ENCODE measurements at places on chromosomes 16 and 17.

GRCh38 chr16:59993101-59993500 is 1259.0 kb upstream of the GOT2 start:
- peak; percentile 42 for DNase-seq

DNA sequence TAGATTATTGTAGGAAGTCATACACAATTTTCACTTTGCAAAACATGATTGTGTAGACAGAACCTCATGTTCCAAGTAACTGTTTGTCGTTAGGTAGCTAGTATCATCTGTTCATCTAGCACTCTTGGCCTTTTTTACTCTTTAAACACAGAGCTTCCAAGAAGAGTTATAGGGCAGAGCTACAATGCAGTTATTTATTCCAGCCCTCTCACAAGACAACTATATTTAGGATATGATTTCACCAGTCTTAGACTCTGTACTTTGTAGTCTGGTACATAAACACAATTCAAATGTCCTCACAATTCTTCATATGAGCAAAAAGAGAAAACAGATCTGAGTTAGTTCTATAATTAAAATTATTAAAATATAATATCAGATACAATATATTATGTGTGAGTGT is 37.9 kb downstream of the KCNJ2 start:
- DNase-seq = no peak

GRCh38 chr17:62188713-62189112 is 123.6 kb upstream of the MED13 start:
- peak; percentile 30 for DNase-seq

- DNase-seq = peak; percentile 69
Observed at GRCh38 chr17:75892556-75893224, 4.1 kb downstream of the TRIM65 start.

DNA sequence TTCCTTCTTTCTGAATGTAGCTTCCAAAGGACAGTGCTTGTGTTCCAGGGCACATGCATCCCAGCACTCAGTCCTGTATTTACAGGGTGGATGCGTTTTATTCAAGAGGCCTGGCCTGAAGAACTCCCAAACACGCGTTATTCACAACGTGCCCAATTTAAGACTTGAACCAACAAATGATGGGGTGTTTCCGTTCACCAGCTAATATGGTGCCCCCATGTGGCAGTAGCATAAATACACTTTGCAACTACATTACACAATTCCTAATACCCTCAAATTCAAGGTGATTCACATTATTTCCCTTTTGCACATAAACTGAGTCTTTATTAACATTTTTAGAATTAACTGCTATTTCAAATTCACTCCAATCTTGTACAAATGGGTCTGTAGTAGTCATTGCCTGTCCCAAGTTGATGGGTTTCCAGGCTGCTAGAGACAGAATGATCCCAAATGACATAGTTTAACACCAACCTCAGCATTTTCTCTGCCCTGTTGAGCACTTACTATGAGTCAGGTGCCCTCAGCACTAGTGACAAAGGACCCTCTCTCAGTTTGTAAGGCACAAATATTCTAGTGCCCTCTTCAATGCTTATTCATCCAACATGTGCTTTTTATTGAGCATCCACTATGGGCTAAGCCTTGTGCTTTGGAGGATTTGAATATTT is 26.9 kb downstream of the HSD17B2 start:
- DNase-seq = no peak

GRCh38 chr17:48506246-48506645 is 24.6 kb downstream of the HOXB1 start:
- no peak for DNase-seq

DNA sequence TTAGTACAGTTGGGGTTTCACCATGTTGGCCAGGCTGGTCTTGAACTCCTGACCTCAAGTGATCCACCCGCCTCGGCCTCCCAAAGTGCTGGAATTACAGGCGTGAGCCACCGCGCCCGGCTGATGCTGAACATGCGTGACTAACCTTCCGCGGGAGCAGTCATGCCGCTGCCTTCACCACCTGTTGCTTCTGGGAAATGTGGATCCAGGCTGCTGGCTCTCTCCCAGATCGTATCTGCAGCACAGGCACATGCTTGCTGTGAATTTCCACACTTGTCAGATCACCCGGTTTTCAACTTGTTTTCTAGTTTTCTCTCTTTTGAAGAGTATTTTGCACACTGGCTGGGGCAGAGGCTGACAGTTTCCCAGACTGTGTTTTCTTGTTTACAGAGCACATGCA is 97.9 kb downstream of the ADCY9 start:
- DNase-seq = no peak

DNA sequence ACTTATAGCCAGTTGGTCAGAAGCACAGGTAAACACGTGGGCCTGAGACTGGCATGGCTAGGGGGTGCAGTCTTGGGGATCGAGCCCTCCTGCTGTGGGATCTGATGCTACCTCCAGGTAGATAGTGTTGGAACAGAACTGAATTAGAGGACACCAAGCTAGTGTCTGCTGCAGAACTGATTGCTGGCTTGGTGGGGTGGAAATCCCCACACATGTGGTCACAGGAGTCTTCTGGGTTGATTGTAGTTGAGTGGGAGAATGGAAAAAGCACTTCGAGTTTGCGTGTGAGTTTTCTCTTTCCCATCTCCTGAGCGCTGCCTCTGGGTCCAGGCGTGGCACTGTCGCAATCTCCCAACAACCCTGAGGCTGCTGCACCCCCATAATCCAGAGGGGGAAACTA is 8.0 kb upstream of the SPATA32 start:
- DNase-seq = no peak

DNA sequence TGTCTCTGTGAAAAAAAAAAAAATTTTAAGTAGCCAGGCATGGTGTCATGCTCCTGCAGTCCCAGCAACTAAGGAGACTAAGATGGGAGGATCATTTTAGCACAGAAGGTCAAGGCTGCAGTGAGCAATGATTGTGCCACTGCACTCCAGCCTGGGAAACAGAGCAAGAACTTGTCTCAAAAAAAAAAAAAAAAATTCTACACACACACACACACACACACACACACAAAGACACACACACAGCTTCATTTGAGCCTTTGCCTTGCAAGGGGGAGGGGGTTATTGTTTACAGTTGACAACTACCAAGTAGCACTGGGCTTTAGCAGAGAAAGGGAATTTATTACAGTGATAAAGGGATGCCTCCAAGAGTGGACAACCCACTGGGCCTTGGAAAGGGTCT is 4.9 kb upstream of the POLR3E start:
- DNase-seq = no peak

GRCh38 chr17:42268236-42268635 is 8.0 kb downstream of the STAT5B start:
- no peak for DNase-seq

DNA sequence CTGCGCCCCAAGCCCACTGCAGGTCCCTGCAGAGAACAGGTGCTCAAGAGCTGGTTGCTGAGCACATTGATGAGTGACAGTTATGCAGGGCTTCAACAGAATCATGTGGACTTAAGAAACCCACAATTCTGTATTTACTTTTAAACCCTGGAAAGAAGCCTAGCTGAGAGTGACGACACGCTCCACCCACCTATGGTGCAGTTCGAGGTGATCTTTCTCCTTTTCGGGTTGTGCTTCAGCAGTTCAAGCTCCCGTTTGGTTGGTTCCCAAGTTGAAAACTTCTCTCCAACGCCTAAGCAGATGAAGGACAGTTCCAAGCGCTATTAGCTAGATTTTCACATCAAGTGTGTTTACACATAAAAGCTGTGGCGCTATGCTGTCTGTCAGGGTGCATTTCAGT is 23.9 kb downstream of the USP22 start:
- no peak for DNase-seq

- no peak for DNase-seq
Observed at GRCh38 chr17:63558441-63558840, 8.2 kb downstream of the DCAF7 start.

DNA sequence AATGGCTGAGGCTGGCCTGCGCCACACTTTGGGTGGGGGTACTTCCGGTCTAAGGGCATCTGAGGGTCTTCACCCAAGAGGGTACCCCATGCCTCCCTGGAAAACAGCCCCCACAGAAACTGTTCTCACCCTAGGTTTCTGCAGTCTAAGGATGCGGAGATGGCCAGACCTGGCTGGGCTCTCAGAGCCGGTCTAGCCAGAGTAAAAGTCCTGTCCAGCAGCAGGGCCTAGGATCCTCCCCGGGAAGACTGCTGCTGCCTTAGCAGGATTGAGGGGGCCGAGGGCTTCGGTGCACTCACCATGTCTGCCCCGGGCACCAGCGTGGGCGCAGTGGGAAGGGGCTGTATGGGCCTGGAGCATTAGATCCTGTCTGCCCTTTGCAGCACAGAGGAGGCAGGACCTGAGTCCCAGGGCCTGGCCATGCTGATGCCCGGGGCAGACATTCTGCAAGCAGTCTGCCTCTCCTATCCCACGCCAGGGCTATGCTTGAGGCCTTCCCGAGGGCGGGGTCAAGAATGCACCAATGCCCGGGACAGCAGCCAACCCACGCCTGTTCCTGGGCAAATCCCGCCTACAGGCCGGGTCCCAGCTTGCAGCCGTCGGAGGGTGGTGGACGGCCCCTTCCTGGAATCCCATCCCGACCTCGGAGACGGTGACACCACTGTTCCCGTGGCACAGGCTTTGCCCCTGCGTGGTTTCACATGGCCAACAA is 54.7 kb downstream of the CBFA2T3 start:
- DNase-seq = no peak

- DNase-seq = no peak
Observed at GRCh38 chr16:56163938-56164337, 27.4 kb upstream of the GNAO1 start.

- DNase-seq = no peak
Observed at GRCh38 chr17:76598004-76598439, 12.4 kb upstream of the ST6GALNAC2 start.

DNA sequence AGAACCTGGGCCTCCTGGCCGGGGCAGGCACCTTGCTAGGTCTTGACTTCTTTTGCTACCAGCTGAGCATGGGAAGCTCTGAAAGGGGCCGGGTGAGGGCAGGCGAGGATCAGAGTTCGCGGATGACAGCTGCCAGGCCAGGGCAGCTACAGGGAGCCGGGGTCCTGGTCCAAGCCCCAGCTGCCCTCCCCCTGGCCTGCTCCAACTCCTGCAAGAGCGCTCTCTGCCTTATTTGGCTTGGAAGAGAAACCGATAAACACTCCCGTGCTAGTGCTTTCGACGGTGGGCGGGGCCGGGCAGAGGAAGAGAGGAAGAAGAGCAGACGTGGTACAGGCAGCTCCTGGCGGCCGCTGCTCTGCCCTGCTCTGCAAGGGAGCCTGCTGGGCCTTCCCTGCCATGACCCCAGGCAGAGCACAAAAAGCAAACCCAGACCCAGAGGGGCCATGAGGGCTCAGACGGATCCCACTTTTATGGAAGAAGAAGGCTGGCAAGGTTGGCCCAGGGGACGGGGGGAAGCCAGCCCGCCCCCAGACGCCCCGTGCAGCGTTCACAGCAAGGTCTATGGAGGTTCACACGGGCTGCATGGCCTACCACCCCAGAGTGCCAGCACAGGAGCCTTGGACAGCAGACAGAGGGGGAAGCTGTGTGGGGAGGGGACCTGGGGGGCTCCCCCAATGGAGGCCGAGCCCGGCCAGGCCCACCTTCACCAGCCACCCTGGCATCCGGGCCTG is 25.6 kb downstream of the PIEZO1 start:
- peak; percentile 73 for DNase-seq

DNA sequence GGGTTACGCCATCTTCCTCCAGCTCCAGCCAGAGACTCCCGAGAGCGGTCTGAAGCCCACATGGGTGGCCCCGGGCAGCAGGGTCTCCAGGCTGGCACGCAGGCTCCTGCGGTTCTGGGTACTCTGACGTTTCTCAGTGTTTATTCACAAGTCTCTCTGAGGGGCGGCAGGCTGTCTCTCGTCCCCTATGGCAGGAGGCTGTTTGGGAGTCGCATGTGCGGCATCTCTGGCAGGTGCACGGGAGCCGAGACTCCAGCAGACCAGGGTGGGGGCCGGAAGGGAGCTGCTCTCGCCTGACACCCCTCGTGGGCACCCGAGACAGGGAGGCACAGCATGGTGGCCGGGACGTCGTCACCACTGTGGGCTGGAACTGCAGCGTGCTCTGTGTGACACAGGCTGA is 48.1 kb downstream of the ZNF778 start:
- no peak for DNase-seq

DNA sequence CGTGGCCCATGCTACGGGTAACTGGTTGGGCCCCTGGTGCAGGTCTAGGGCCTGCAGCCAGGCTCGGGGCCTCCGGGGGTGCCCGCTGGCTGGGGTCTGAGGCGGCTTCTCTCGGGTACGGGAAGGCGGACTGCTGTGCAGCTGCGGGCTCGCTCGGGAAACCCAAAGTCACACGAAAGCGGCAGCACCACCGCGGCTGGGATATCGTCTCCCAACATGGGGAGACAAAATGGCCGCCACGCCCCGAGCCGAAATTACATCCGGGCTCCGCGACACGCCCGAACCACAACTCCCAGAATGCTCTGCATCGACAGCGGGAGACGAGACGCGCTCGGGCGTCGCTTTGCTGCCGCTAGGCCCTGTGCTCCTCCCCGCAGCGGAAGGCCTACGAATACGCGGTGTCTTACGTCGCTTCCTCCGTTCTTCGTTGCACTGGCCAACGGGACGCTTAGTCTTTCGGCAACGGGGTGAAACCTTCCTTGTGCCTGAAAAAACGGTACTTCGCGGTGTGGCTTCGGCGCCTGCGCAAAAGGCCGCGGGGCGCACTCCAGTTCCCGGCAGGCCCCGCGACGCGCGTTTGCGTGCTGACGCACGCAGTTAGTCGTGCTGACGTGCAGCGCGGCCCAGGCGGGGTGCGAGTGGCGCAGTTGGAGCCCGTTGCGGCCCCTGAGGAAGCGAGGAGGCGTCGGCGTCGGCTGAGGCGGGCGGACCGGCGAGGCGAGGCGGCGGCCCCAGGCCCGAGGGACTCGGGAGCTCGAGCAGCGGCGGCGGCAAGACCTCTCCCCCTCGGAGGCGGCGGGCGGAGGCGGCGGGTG is at the start of gene SRRM2:
Gene SRRM2 (plus strand): TSS at position 604 of the 815 bp plus-strand sequence. CDS start 3,727 bp downstream, outside the sequence.
- DNase-seq = peak; percentile 96

- DNase-seq = peak; percentile 84
Observed at GRCh38 chr17:82236142-82236971, 7.5 kb downstream of the SLC16A3 start.

GRCh38 chr17:28520687-28521086 is 14.5 kb downstream of the FOXN1 start:
- DNase-seq = no peak

Data from WERI-Rb-1 (cell line).